ENCODE measurements at places on chromosomes 2 and 18. TPM values are rescaled to one million over a fixed set of nuclear protein-coding genes. Genes with fewer than 3 reads are reported as not detected.

NR4A2 gene
- 2.2 TPM for total RNA-seq

CD8B2 gene
- not detected for total RNA-seq

NFE2L2 gene
- 51.4 TPM for total RNA-seq

C1QL2 gene
- not detected for total RNA-seq

EFR3B gene
- 22.9 TPM for total RNA-seq

NYAP2 gene
- total RNA-seq = 0.32 TPM

NETO1 gene
- total RNA-seq = 5.5 TPM

SCN2A gene
- total RNA-seq = 0.39 TPM

C2orf78 gene
- not detected for total RNA-seq

GREB1L gene
- total RNA-seq = 154 TPM

SLC5A7 gene
- 0.27 TPM for total RNA-seq
